ENCODE measurements at places on chromosomes 3 and 15. TPM values are rescaled to one million over a fixed set of nuclear protein-coding genes. Genes with fewer than 3 reads are reported as not detected.

CPNE9 gene
- 54.6 TPM for total RNA-seq

- H3K27ac ChIP-seq = no peak overlapping the region
- DNase-seq = no peak
These were observed 703.2 kb upstream of the CCDC54 start for GRCh38 chr3:106673926-106674569.

DNA sequence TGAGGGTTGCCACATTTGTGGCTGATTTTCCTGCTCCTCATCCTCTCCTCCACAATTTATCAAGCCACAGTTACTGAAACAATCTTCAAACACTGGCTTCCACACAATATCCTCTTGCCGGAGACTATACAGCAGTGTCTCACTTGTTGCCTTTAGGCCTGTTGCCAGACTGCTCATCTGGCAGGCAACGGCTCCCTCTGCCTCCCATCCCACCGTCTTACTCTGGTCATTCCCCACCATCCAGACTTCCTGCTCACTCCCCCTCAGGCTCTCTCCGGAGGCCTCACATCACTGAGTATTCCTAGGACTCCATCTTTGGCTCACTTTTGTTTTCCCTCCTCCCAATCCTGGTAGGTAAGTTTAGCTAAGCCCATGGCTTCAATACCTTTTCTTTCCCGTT is 301.9 kb downstream of the IL20RB start:
- H3K4me3 ChIP-seq = no peak overlapping the region
- peaks cover 10% of the 10 kb centered on the region for H3K4me1 ChIP-seq
- peaks cover 1% of the 10 kb centered on the region for H3K27me3 ChIP-seq
- DNase-seq = no peak

TRIM42 gene
- not detected for total RNA-seq

DNA sequence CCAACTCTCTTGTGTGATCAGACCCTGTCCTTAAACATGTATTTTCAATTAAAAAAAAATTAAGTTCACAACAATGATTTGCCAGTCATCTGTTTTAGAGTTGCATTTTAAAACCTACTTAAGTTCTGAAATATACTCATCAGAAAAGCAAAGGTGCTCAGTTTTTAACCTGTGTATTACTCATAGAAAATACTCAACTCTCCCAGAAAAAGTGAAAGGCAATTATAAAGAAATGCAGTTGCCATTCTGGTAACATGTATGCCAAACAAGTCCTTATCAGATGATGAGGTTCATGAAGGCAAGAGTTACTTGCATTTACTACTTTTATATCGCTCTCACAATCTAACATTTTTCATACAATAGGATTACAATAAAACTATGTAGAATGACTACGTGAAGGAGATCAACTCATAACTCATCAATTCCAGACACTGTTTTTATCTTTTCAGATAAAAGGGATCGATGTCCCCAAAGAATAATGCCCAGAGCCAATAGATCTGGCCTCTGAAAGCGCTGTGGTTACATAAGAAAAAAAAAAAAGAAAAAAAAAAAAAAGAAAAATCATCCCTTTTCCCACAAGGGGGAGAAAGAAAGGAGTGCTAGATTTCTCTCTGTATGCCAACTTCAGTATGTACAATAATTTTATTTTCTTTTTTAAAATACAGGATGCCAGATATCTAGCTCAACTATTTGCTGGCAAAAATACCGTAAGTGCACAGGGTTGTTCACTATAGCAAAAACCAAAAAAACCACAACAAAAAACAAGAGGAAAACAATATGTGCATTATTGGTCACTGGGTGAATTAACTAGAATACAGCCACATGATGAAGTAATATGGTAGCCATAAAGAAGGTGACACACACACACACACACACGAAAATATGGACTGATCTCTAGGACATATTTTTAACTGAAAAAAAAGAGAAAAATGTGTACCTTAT is 137.4 kb downstream of the NR1I2 start:
- no peak overlapping the region for H3K4me3 ChIP-seq
- H3K4me1 ChIP-seq = no peaks in the 10 kb centered on the region
- no peaks in the 10 kb centered on the region for H3K27me3 ChIP-seq

- no peak for DNase-seq
- H3K4me1 ChIP-seq = no peaks in the 10 kb centered on the region
- no peak overlapping the region for H3K27ac ChIP-seq
- no peaks in the 10 kb centered on the region for H3K36me3 ChIP-seq
- H3K27me3 ChIP-seq = peaks cover 1% of the 10 kb centered on the region
These were observed 60.0 kb upstream of the SMAD3 start for GRCh38 chr15:67005294-67005996.

DNA sequence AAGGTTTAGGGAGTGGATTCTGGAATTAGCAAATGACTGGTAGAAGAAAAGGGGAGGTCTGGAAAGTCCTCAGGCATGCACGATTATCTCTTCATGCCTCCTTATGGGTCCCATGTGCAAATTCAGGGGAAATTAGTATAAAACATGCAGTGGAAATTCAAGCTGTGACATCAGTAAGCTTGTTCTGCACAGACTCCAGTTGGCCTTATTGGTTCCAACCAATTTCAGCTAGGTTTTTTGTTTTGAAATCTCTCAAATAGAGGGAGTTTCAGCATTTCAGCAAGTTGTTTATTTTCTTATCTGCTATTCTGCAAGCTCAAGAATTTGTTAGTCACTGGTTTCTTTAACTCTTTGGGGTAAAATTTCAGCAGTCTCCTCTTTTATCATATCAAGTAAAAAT is 774 bp upstream of the TMCO5A start:
- no peak overlapping the region for H3K27ac ChIP-seq
- no peaks in the 10 kb centered on the region for H3K36me3 ChIP-seq
- H3K27me3 ChIP-seq = peaks cover 1% of the 10 kb centered on the region
- peaks cover 2% of the 10 kb centered on the region for H3K4me1 ChIP-seq

DNA sequence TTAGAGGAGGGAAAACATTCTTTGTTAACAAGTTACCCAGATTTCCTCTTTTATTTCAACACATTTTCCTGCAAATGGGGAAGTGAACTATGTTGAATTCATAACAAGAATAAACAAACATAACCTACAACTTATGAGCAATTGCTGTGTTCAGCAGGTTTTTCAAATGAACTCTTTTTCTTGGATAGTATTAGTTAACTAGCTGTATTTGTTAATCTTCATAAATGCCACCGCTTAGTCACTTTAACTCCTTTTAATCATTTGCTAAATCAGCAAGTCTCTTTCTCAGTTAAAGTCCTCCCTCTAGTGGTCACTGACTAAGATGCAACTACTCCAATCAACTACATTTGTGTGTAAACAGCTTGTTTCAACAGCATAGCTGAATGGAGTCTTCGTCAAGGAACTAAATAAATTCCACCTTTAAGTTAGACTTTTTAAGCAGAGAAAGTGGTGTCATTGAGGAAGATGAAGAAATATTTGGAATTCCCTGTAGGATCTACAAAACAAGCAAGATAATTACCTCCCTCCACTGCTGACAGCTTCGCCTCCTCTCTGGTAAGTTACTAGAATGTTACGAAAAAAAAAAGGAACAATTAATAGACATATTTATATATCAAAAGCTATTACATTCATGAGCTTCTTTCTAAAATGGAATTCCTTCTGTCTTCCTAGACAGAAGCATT is 1122.0 kb downstream of the ROBO1 start:
- peaks cover 40% of the 10 kb centered on the region for H3K4me1 ChIP-seq
- no peak overlapping the region for H3K27ac ChIP-seq
- H3K4me3 ChIP-seq = no peak overlapping the region

DNA sequence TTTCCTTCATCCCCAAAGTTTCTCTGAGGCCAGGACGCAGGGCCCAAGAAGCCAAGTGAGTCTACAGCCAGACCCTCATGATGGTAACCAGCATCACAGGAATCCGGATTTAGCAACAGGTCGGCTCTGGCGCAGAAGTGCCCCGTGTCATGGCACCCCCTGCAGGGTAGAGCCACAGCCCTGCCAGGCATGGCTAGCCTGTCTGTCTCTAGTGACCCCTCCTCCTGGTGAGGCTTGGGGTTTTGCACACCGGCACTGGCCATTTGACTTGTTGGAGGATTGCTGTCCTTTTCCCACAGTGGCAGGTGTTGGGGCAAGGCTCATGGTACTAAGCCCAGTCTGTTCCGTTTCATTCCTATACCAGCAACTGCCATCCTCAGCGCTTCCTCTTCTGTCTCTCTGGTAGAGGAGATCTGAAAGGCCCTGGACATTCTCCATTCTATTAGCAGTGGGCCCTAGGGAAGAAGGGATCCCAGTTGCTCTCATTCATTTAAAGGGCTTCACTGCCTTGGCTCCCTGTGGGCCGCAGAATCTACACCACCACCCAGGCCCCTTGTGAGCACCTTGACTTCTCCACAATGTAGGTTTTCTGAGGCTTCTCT is 9.4 kb upstream of the CHAC1 start:
- no peak for DNase-seq
- no peak overlapping the region for H3K27ac ChIP-seq
- no peaks in the 10 kb centered on the region for H3K27me3 ChIP-seq
- peaks cover 14% of the 10 kb centered on the region for H3K4me1 ChIP-seq

SAMMSON gene
- not detected for total RNA-seq

- H3K36me3 ChIP-seq = peaks cover 15% of the 10 kb centered on the region
- no peaks in the 10 kb centered on the region for H3K4me1 ChIP-seq
- H3K4me3 ChIP-seq = no peak overlapping the region
- DNase-seq = no peak
- no peak overlapping the region for H3K27ac ChIP-seq
These were observed 23.8 kb upstream of the FBLN2 start for GRCh38 chr3:13524979-13525669.

LRRC15 gene
- not detected for total RNA-seq

AEN gene
- total RNA-seq = 15.4 TPM

PLA2G4F gene
- total RNA-seq = not detected

- no peaks in the 10 kb centered on the region for H3K27me3 ChIP-seq
- H3K4me1 ChIP-seq = no peaks in the 10 kb centered on the region
- no peak overlapping the region for H3K4me3 ChIP-seq
- DNase-seq = no peak
- no peak overlapping the region for H3K27ac ChIP-seq
These were observed 205.7 kb downstream of the STT3B start for GRCh38 chr3:31738412-31738811.

SNX22 gene
- total RNA-seq = 4.6 TPM

RGMA gene
- total RNA-seq = 56.6 TPM

GRCh38 chr15:77409259-77410156 is 10.4 kb downstream of the PEAK1 start:
- H3K4me1 ChIP-seq = peaks cover 7% of the 10 kb centered on the region
- DNase-seq = no peak
- H3K36me3 ChIP-seq = peaks cover 8% of the 10 kb centered on the region
- no peak overlapping the region for H3K4me3 ChIP-seq
- no peak overlapping the region for H3K27ac ChIP-seq
- H3K27me3 ChIP-seq = no peaks in the 10 kb centered on the region

DNA sequence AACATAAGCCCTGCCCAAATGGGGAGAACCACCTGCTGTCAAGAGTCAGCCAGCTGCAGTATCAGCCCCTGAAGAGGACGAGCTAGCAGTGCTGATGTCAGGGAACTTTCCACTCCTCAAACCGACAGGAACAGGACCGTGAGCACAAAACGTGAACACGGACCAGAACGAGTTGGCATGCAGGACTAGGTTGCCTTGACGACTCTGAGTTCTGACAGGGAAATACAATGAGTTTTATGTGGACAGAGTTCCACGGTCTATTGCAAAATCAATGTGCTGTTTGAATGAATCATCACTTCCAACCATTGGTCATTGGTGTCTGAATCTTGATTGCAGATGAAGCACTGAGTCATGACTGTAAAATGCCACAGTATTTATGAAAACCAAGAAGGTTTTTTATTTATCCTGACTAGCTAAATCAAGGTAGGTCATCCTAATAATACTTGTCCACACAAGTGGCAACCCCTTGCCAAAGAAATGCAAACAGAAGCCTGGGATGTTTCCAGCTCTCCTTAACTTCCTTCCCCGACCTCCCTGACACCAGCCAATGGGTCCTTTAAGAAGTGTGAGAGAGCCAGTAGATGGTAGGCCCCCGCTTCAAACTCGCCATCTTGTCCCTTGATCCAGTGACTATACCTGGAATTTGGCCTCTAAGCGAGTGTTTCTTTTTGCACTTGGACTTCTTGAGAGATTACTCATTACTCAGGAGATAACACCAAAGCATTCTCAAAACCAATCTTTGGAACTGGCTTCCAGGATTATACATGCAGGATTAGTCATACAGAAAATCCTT is 119.6 kb downstream of the ASB7 start:
- no peaks in the 10 kb centered on the region for H3K36me3 ChIP-seq
- no peak for DNase-seq
- H3K27ac ChIP-seq = no peak overlapping the region
- H3K4me1 ChIP-seq = no peaks in the 10 kb centered on the region
- H3K4me3 ChIP-seq = no peak overlapping the region

GOLGA6A gene
- total RNA-seq = 0.83 TPM

DNA sequence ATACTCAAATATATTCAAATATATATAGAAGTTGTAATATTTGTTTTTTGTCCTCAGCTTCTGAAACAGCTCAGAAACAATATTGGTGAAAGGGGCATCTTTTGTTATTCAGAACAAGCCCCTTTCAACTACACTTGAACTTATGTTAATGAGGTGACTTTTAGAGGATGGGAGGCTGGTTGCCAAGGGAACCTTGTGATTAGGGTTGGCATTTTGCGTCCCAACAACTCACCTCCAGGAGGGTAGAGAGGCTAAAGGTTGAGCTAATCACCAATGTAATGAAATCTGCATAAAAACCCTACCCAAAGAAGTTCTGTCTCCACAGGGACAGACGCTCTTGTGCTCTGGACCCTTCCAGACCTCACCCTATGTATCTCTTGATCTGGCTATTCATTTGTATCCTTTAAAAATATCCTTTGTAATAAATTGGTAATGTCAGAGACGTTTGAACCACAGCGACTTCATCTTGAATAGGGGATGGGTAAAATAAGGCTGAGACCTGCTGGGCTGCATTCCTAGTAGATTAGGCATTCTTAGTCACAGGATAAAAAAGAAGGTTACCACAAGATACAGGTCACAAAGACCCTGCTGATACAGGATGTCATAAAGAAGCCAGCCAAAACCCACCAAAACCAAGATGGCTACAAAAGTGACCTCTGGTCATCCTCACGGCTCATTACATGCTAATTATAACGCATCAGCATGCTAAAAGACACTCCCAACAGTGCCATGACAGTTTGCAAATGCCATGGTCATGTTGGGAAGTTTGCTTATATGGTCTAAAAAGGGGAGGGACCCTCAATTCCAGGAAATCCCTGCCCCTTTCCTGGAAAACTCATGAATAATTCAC is 111.1 kb downstream of the FMN1 start:
- H3K36me3 ChIP-seq = no peaks in the 10 kb centered on the region
- H3K4me1 ChIP-seq = no peaks in the 10 kb centered on the region
- H3K4me3 ChIP-seq = no peak overlapping the region
- H3K27me3 ChIP-seq = no peaks in the 10 kb centered on the region
- H3K27ac ChIP-seq = no peak overlapping the region

- no peak overlapping the region for H3K27ac ChIP-seq
- no peak overlapping the region for H3K4me3 ChIP-seq
- DNase-seq = no peak
- H3K36me3 ChIP-seq = no peaks in the 10 kb centered on the region
These were observed 524.2 kb upstream of the LMCD1 start for GRCh38 chr3:7977245-7978086.

PAK2 gene
- total RNA-seq = 128 TPM

PLCL2 gene
- total RNA-seq = 71.1 TPM

SFMBT1 gene
- 6.5 TPM for total RNA-seq

ZDHHC19 gene
- total RNA-seq = 1.2 TPM

- H3K36me3 ChIP-seq = peaks cover 13% of the 10 kb centered on the region
- H3K4me1 ChIP-seq = no peaks in the 10 kb centered on the region
- H3K27ac ChIP-seq = no peak overlapping the region
- no peak overlapping the region for H3K4me3 ChIP-seq
These were observed 138.1 kb downstream of the MAP2K5 start for GRCh38 chr15:67680641-67681040.

C3orf52 gene
- total RNA-seq = 1.4 TPM

Data from glutamatergic neuron (in vitro differentiated cells).